ENCODE measurements at places on chromosomes 12 and 14.

GRCh38 chr12:78560633-78561032 lies 303.9 kb upstream of the SYT1 start:
- DNase-seq: no peak

GRCh38 chr12:39620659-39621658 lies 1.4 kb upstream of the ABCD2 start:
- peak; percentile 21 for DNase-seq

- no peak for DNase-seq
Observed at GRCh38 chr12:97140355-97140754, 233.3 kb downstream of the NEDD1 start.

DNA sequence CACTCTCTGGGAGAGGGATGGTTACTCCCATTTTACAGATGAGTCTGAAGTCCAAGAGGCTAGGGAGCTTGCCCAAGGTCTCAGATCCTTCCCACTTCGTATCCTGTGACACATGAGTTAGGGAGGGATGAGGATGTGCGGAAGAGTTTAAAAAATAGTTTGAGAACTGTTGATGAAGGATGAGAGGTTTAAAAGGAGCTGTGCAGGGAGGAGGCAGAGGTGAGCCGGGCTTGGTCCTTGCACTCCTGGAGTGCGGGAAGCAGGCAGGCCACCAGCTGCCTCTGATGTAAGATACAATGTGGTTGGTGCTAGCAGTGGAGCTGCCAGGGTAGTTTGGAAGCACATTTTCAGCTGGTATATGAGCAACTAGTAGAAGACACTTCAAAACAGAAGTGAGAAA lies 46.5 kb downstream of the TSPAN9 start:
- peak; percentile 39 for DNase-seq

DNA sequence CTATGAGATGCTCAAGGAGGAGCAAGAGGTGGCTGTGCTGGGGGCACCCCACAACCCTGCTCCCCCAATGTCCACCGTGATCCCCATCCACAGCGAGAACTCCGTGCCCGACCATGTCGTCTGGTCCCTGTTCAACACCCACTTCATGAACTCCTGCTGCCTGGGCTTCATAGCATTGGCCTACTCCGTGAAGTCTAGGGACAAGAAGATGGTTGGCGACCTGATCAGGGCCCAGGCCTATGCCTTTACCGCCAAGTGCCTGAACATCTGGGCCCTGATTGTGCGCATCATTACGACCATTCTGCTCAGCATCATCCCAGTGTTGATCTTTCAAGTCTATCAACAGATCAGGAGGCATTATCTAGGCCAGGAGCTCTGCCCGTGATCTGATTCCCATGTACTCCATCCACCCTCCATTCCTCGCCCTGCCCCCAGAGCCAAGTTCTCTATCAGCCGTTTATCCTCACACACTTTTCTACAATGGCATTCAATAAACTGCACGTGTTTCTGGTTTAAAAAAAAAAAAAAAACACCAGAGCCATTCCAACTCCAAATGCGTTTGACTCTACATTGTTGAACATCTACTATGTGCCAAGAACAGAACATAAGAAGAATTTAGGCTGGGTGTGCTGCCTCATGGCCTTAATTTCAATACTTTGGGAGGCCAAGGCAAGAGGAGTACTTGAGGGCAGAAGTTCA lies 17.5 kb downstream of the ATXN2 start:
- no peak for DNase-seq

GRCh38 chr12:32727237-32727636 lies 28.5 kb downstream of the YARS2 start:
- no peak for DNase-seq

- DNase-seq: no peak
Observed at GRCh38 chr12:5882511-5883190, 62.4 kb downstream of the ANO2 start.

- DNase-seq: peak; percentile 70
Observed at GRCh38 chr12:6224550-6224949, 24.4 kb downstream of the CD9 start.

- DNase-seq: no peak
Observed at GRCh38 chr12:51373187-51373586, 18.0 kb downstream of the GALNT6 start.

GRCh38 chr14:42374332-42374731 lies 767.7 kb downstream of the LRFN5 start:
- DNase-seq: peak; percentile 3

DNA sequence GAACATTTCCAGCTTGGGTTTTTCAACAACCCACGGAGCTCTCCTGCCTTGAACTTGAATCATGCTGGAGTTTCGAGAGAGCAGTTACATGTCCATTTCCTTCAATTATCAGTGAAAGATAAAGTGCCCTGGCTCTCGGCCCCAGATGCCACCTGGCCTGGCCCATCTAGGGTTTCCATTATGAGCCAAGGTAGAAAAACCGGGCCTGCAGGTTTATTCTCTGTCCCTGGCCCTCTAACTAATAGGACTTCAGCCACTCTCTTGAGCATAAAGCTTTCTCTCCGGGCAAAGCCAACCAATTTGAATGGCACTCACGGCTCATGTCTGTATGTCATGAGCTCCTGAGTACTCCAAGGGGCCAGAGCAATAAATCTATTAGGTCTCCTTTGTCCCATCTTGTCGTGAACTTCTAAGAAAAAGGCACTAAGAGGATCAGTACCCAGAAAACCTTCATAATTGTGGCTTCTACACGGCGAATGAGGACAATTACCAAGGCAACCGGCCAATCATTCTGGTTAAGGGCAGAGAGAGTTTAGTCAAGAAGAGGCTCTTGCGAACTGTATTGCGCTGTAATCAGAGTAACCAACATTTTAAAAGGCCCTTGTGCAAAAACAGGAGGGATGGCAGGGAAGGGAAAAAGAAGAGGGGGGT lies 392.3 kb downstream of the MED13L start:
- DNase-seq: no peak

DNA sequence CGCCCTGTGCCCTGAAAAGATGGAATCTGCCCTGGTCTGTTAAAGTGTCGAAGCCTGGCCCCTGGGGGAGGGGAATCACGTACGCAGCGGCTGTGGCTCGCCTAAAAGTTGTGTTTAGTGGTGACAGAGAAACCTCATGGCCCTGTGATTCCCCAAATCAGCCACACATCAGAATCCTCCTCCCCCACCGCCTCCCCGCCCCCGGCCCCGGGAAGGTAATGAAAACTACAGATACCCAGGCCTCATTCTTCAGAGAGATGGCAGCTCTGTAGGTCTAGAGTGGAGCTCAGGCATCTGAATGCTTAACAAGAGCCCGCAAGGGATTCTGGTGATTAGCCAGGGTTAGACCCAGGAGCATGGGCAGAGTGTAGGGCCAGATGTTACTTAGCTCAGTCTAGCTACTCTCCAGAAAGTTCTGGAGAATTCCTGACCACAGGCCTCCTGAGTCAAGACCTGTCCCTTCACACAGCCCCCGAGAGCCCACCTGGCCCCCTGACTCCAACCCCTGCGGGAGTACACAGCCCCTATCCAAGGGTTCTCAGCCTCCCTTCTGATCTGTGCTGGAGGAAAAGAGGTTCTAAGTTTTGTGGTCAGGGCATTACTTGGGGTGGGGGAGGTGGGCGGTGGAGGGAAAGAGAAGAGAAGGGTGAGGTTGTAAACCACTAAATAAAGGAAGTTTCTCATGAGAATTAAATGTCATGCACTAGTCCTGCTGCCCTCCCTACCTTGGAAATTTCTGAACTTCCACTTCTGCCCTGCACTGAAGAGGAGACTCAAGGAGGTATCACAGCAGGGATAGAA lies 114.8 kb downstream of the PLXNC1 start:
- no peak for DNase-seq

DNA sequence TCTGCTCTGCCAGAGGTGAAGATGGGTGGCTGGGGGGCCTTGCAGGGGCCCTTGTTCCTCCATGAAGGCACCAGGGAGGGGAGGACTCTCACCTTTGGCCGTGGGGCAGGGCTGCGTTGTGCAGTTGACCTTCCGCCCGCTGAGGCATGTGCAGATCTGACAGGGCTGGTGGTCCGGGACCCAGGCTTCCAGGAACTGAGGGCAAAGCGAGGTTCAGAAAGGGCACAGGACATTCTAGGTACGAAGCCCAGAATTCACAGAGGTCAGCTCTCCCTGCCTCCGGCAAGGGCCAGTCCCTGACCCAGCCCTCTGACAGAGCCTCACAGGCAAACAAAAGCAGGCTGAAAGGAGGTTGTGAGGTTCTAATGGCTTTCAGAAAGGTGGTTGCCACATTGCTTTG lies 40.4 kb upstream of the ANO2 start:
- no peak for DNase-seq

DNA sequence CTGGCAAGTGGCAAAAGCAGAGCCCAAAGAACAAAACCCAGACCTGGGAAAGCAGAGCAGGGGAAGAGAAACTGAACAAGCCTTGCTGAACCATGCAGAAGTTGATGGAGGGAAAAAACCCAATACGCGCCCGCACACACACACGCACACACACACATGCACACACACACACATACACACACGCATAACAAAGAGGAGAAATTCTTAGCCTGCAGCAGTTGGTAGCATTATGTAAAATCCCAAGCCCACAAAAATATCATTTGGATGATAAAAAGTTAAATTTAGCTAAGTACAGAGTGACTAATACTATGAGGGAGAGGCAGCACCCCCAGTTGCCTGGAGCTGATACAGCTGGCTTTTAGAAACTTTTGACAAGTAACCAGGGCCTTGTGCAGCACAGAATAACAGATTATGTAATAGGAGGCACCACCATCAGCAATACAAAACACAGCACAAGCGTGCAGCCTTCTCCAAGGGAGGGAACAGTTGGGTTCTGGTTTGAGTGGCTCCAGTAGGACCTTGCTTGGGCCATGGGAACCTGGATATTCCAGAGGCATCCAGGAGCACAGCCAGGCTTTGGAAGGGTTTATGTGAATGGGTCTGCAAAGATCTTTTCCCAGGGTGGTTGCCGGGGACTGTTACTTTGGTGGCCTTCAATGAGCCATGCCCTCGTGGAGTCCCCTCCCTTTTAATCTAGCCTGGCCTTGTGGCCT lies 35.3 kb downstream of the PITPNM2 start:
- DNase-seq: peak; percentile 91

DNA sequence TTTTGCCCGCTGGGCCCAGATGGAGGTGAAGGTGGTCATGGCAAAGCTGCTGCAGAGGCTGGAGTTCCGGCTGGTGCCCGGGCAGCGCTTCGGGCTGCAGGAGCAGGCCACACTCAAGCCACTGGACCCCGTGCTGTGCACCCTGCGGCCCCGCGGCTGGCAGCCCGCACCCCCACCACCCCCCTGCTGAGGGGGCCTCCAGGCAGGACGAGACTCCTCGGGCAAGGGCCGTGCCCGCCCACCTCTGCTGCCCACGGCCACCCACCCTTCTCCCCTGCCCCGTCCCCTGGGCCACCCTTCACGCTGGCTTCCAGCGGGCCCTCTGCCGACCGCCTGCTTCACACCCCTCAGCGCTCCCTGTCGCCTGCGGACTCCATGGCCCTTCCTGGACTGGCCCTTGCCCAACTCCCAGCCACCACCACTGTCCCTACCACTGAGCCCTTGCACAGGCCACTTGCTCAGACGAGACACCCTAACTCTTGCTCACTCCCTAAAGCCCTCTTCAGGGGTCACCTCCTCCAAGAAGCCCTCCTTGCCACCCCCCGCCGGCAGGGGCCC lies 42.5 kb downstream of the CYP46A1 start:
- DNase-seq: no peak

GRCh38 chr12:80958162-80958561 lies 20.4 kb upstream of the LIN7A start:
- no peak for DNase-seq

- DNase-seq: peak; percentile 79
Observed at GRCh38 chr12:52506858-52507715, 13.1 kb downstream of the KRT5 start.

DNA sequence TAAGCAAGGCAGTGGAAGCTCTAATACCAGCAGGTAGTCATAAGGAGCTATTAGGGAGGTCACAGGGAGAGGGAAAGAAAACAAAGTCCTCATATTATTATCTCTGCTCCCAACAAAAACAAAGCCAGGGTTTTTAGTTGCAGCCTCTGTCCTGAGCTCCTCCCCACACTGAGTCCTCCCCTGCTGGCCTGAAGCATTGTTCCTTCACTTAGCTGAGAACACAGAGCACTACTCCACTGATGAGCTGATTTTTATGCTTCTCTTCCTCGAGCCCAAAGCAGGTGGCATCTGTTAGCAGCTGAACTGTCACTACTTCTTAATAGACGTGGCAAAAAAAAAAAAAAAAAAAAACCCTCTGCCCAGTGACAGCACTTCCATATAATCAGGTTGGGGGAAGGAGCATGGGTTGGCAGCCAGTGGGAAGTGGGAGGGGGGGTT lies 10.5 kb upstream of the STAC3 start:
- DNase-seq: no peak

DNA sequence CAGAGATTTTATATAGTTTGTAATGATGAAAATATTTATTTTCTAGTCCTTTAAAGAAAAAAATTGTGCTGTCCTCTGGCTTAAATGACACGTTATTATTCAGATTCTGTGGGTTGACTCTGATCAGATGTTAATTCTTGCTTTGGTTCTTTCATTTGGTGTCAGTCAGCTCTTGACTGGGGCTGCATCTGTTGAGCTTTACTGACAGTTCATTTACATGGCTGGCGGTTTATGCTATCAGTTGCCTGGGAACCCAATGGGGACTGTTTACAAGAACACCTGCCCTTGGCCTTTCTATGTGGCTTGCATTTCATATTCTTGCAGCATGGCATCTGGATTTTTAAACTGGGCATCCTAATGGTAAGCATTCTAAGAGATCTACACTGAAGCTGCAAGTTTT lies 667.1 kb upstream of the FBXO33 start:
- no peak for DNase-seq

Data from astrocyte of the spinal cord (primary cell).